ENCODE measurements at places on chromosomes 7 and 10.
A peak's percentile ranks its signal among the peaks of the same experiment; 100 is the strongest.

- DNase-seq: no peak
These were observed 19.6 kb downstream of the NEBL start for GRCh38 chr10:20877554-20877953.

DNA sequence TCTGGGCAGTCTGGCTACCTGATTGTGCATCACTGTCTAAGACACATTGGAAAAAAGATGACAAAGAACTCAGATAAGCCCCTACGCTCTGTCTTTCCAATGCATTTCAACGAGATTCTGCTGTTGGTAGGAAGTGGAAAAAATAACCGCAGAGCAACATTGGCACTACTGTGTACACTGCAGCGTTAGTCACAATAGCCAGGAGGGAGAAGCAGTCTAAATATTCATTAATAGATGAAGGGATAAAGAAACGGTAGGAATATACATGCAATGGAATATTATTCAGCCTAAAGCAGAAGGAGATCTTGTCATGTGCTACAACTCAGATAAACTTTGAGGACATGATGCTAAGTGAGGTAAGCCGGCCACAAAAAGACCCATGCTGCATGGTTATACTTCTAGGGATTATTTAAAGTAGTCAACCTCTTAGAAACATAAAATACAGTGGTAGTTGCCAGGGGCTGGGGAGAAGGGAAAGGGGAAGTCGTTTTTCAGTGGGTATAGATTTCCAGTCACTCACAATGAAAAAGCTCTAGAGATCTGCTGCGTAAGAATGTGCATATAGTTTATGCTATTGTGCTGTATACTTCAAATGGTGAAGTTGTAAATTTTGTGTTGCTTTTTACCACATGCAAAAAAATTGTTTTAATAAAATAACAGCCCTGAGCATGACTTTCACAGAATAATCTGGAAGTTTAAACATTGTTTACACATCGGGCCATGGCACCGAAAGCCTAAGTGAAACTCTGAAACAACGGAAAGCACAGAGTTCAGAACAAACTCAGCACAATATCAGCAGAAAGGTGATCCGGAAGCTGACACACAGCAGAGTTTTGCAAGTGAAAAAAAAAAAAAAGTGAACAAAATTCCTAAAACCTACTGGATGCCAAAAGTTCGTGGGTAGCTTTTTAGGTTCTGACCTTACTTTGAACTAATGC lies 40.1 kb downstream of the ELMO1 start:
- DNase-seq: peak; percentile 3

DNA sequence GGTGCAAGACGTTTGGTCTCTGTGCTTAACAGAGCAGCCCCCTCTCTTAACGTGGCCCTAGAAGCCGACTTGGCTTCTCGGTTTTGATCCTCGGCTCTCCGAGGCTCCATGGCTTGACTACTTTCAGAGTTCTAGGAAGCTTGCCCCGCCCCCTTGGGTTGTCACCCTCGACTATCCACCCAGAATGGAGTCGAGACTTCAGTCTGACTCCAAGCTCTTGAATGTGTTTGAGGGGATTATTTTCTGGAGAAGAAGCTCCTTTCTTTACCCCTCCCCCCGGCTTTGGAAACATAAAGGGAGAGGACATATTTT lies 448 bp downstream of the SEC24C start:
- no peak for DNase-seq

GRCh38 chr7:74405191-74405898 lies 48.4 kb upstream of the GTF2IRD1 start:
- DNase-seq: no peak

GRCh38 chr10:110214371-110214826 lies 7.0 kb downstream of the MXI1 start:
- DNase-seq: no peak

- DNase-seq: no peak
These were observed 28.9 kb upstream of the DNMBP start for GRCh38 chr10:100038561-100039071.

GRCh38 chr10:97188261-97188711 lies 2.5 kb upstream of the SLIT1 start:
- DNase-seq: no peak

GRCh38 chr7:118153551-118154177 lies 30.3 kb upstream of the LSM8 start:
- no peak for DNase-seq

DNA sequence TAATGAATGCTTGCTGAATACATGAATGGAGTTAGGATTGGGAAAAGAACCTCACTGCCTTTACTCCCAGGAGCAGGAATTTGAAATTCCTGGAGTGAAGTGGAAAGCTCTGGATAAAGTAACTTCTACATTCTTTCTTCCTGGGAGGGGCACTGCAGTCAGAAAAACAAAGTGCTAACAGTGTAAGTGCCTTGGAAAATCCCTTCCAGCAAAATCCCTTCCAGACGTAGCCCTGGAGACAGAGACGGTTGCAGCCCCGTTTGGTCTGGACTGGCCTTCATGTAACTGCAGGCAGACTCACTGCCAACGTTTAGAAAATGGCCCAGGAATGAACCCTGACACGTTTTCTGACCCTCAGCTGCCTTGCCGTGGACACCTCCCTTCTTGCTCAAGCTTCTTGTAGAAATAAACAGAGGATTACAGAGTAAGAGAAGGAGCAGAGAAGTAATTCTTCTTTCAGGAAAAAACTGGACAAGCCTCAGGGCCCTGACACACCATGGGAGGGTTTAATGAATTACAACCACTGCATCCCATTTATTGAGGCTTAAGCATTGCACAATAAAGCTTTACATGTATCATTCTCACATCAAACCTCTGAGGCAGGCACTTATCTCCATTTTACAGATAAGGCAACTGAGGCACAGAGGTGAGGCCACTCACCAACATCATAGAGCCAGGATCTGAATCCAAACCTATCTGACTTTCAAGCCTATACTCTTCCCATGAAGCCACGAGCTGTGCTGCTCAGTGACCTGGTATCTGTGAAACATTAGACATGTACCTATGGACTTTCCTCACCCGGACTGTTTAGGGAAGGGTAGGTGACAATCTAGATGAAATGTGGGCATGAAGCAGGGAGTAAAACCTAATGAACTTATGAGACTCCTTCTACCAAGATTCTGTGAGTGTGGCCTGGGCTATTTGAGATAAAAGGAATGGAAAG lies 7.8 kb downstream of the ITPRIP start:
- DNase-seq: no peak

GRCh38 chr7:44767134-44767911 lies 18.7 kb downstream of the ZMIZ2 start:
- DNase-seq: no peak

- DNase-seq: no peak
These were observed 11.4 kb upstream of the TWIST1 start for GRCh38 chr7:19128856-19129255.

DNA sequence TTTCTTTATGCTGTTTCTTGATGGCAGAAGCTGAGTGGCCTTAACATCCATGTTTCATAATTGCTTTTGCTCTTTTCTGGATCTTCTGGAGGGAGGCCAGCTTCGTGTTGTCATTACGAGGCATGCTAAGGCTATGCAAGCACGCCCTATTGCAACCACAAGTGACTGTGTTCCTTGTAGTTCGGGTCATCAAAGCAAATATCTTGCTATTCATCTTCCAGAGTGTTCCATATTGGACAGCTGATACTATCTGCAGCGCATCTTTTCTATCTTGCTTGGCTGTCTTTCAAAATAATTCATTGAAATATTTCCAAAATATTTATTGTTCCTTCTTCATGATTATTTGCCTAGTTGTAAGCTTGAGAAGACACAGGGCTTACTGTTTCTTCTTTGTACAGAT lies 5.0 kb downstream of the EPHB6 start:
- no peak for DNase-seq

DNA sequence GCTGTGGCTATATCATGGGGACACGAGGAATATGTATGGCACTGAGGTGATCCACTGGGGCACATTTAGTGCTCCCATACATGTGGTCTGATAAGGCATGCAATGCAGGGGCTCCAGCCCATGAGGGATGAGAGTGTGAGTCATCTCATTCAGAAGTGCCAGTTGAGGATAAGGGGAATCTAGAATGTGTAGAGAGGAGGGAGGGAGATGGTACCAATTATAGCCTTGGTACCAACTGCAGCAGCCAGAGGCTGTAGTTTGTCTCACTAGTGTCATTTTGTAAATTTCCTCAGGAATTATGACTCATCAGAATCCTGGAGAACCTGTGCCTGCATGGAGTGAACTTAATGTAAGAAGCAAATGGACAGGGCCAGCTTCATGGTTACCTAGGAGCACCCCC lies 46.2 kb downstream of the LAMB4 start:
- no peak for DNase-seq

GRCh38 chr10:10294184-10294880 lies 723.3 kb upstream of the CELF2 start:
- DNase-seq: no peak

DNA sequence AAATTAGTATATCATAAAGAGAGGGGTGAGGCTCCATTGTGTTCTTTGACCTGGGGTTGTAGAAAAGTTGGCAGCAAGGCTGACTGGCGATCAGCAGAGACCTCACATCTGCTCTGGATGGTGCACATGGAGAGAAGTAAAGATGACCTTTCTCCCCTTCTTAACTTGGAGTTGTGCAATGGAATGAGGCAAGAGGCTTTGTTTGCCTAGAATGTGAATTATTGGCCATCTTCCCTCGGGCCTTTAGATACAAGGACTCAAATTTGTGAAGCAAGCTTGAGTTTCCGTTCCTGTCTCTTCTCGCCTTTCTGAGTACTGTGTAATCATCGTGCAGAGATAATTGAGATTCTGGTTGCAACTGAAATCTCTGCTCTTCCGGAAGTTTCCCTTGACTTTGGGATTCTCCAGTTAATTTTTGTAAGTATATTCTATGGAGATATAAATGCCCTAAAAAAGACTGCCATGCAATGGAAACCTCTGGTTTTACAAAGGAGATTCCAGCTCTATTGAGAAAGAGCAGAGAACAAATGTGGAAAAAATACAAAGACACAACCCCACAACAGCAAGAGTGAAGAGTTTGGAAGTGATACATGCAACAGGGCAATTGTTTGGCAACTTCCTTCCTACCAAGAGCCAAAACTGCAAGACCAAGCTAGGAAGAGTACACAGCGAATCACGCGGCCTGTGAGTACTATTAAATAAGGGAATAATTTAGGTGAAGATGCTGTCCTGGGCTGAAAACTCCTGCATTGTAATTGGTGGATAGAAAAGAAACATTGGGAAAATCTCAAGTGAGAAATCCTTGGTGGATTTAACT lies 542.3 kb upstream of the NRP1 start:
- DNase-seq: no peak

GRCh38 chr7:114916261-114916892 lies 5.5 kb upstream of the MDFIC start:
- no peak for DNase-seq

DNA sequence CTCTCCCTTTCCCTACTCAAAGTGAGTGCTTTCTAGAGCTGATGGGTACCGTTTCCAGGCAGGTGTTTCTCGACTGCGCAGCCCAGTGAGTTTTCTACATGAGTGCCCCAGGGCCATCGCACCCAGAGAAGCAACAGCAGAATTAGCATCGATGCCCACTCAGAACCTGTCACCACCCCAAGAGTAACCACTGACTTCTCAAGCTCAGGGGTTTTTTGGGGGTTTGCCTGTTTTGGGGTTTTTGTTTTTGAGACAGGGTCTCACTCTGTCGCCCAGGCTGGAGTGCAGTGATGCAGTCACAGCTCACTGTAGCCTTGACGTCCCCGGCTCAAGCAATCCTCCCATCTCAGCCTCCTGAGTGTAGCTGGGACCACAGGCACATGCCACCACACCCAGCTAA lies 25.7 kb downstream of the SNX8 start:
- DNase-seq: no peak

- DNase-seq: no peak
These were observed 100.9 kb upstream of the DDC start for GRCh38 chr7:50666124-50666496.

GRCh38 chr10:22927166-22927565 lies 687 bp upstream of the ARMC3 start:
- DNase-seq: no peak

DNA sequence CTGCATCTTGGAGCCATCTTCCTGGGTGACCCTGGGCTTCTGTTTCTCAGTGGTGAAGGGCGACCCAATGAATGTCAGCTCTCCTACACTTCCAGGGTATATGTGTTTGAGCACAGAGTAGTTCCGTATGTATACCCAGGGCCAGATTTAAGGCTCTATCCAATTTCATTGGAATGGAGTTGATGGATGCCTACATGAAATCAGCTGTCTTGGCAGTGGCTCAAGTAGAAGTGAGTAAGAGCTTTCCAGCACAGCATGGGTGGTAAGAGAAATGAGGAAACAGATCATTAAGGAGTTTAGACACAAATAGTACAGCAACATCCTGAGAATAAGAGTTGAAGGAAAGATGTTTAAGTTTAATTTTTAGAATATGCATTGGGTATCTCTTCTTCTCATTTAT lies 433.0 kb downstream of the PAXIP1 start:
- DNase-seq: no peak

DNA sequence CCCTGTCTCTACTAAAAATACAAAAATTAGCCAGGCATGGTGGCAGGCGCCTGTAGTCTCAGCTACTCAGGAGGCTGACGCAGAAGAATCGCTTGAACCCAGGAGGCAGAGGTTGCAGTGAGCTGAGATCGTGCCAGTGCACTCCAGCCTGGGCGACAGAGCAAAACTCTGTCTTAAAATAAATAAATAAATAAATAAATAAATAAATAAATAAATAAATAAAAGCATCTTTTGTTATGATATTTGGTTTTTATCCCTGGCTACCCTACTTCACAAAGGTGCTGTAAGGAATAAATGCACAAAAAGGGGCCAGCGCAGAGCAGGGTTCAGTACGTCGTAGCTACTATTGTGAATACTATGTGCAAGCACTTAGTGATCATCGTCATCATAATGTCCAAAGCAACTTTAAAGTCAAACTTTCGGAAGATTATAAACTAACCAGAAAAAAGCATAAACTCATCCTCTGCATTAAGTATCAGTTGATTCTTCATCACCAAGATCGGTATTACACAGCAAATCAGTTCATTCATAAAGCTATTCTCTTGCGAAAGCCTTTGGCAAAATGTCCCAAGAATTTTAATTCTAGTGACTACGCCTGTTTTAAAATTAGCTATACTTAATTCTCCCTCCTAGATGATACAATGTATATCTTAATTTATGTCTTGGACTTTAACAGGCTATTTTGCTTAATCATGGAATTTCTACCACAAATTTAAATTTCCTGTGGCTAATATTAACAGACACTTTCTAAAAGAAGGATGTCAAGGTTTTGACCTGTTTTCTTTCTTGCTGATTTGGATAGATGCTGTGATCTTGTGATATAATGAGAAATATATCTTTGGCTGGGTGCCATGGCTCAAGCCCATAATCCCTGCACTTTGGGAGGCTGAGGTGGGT lies 7.6 kb upstream of the NFE2L3 start:
- no peak for DNase-seq

Measured in stimulated activated CD4-positive, alpha-beta T cell treated with anti-CD3 and anti-CD28 coated beads, Interleukin-1b, Interleukin-23, amount 100 ng/mL, for 1 hour (primary cell).